ENCODE measurements at places on chromosomes 1 and 21.

DNA sequence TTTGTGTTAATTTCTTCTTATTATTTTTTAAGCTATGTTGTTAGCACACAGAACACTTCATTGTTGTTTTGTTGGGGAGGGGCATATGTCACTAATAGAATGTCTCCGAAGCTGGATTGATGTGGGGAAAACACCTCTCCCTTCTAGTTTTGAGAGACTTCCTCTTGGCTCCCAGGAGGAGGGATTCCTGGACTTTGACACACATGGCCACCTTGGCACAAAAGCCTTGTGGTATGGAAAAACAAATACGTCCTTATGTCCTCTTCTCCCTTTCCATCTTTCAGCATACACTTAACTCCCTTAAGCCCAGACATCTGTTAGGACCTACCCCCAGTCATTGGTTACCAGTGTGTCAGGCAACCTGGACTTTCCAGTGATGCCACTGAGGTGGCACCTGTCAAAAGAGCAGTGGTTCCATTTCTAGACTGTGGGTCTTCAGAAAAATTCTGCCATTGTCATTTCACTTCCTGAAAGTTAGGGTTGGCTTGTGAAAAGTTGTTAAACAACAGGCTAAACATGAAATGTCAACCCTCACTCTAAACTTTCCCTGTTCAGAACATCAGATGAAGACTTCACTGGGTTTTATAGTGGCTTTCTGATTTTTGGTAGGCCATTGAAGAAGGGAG is 12.5 kb upstream of the ABCB10 start:
- no peak for DNase-seq

- DNase-seq = no peak
These were observed 7.1 kb upstream of the TMEM61 start for GRCh38 chr1:54973205-54973921.

DNA sequence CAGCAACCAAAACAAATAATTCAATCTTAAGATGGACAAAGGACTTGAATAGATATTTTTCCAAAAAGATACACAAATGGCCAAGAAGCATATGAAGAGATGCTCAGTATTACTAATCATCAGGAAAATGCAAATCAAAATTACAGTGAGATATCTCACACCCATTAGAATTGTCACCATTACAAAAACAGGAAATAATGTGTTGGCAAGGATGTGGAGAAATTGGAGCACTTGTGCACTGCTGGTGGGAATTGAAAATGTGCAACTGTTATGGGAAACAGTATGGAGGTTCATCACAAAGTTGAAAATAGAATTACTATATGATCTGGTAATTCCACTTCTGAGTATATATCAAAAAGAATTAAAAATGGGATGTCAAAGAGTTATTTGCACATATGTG is 83.2 kb downstream of the SH3GLB1 start:
- no peak for DNase-seq

GRCh38 chr1:115021145-115021544 is 8.5 kb upstream of the TSHB start:
- no peak for DNase-seq

DNA sequence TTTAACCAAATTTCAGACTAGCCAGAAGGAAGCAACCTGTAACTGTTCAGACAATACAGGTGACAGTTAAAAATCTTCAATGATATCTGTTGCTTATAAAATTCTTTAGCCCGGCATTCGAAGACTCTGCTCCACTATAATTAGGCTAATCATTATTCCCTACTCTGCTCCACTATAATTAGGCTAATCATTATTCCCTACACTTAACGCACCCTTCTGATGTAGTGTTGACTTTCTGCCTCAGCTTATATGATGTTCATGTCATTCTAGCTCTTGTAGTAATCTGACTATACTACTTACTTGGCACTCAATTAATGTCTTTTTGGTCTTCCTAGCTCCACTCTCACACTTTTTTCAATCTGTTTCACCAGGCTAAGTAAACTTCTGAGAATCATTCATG is 13.3 kb downstream of the TESK2 start:
- no peak for DNase-seq

DNA sequence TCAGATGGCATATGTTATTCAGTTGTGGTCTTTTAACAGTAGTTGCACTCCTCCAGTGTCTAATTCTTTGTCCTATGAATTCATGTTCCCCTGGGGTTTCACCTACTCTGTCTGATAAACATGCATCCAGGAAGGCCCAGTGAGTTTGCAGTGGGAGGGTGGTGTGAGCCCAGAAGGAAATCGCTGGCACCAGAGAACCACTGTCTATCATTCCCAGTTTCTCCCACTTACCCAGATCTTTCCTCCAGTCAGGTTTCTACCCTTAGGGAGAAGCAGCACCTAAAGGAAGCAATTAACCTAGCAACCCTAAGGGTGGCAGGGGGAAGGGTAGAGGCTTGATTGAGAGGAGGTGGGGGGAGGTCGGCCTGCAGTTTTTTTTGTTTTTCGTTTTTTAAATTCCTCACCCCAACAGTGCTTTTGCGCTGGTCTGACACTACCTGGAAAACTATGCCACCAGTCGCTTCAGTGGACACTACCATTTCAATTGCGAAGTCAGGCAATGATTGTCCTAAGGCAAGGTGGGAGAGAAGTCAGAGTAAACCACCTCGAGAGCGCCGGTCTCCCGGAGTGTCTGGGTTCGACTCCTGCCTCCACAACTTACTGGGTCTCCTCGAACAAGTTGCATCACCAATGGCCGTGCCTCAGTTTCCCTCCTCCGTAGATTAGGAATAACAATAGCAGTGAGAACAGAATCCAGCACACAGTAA is 766 bp upstream of the SLC44A3 start:
- no peak for DNase-seq

GRCh38 chr1:5664081-5664768 is 328.0 kb downstream of the NPHP4 start:
- DNase-seq = no peak

GRCh38 chr1:32894681-32895080 is 6.5 kb downstream of the TMEM54 start:
- DNase-seq = no peak

GRCh38 chr1:95034506-95034905 is 38.2 kb downstream of the ALG14 start:
- no peak for DNase-seq

DNA sequence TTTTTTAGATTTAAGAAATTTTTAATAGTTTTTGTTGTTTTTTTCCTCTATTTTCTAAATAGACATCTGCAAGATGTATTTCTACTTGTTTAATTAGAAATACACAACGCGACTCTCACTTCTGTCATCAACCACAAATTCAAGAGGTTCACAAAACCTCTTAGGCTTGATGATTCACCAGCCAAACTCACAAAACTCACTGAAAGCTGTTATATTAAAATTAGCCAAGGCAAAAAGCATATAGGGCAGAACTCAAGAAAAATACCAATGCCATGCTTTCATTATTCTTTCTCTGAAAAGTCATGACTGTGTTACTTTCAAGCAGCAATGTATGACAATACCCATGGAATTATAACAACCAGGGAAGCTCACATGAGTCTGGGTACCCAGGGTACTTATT is 487.0 kb upstream of the RGS18 start:
- peak; percentile 30 for DNase-seq

All from HS-5 (cell line).